ENCODE measurements at places on chromosomes 4 and X.

DNA sequence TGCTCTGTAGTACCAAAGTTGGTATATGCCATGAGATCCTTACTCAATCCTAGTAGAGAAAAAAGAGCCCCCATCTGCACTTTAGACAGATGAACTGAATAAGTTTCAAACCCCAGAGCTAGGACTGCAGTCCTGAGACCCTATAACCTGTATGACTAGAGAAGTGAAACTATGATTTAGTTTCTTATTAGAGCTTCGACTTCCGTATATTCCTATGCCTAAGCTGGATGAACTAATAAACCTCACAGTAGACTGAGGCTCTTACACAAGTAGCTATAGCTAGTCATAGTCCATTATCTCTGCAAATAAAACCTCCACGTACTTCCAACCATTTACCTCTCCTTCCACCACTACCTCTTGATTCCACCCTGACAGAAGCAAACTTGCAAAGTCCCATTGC, 6.3 kb upstream of the OTUD4 start:
- no peak for DNase-seq

- DNase-seq, result no peak
Measured at GRCh38 chrX:17964871-17965270, 103.8 kb upstream of the RAI2 start.

DNA sequence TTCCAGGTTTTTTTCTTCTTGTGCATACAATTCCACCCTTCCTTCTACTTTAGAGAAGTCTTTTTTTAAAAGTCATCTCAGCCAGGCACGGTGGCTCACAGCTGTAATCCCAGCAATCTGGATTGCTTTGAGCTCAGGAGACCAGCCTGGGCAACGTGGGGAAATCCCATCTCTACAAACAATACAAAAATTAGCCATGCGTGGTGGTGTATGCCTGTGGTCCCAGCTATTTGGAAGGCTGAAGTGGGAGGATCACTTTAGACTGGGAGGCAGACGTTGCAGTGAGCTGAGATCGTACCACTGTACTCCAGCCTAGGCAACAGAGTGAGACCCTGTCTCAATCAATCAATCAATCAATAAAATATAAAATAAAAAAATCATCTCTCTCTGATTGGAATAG, 14.8 kb downstream of the ELOVL6 start:
- DNase-seq, result no peak

DNA sequence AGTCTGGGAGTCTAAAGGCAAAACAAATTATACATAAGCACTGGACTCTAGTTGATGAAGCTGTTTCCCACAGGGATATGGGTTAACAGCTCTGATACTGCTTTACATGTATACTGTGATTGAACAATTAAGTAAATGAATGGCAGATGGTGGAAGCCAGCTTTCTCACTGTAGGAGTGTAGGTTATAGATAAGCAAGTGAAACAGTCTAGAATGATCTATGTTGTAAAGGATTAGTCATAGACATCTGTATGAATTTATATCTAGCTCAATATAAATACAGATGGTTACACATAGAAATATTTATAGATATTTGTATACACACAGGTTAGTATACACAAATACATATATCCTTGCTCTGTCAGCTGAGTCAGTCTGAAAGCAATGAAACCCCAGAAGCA, 276.1 kb downstream of the PPARGC1A start:
- no peak for DNase-seq

DNA sequence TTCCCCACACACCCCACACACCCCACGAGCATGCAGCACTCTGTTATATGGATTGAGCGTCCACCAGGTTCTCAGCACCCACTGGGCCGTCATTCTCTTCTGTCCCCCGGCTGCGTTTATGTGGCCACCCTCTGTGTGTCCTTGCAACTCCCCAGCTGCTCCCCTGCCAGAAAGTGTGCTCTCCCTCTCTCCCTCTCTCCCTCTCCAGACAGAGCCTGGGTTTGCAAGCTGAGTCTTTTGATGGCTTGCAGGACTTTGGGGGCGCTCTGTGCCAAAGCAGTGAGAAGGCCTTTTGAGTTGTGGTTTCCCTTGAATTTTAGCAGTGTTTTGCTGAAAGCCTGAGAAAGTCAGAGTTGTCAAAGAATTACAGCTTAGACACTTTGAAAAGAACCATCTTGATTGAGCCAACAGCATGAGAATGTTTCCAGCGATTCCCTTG, 173.5 kb downstream of the DCLK2 start:
- DNase-seq, result no peak

DNA sequence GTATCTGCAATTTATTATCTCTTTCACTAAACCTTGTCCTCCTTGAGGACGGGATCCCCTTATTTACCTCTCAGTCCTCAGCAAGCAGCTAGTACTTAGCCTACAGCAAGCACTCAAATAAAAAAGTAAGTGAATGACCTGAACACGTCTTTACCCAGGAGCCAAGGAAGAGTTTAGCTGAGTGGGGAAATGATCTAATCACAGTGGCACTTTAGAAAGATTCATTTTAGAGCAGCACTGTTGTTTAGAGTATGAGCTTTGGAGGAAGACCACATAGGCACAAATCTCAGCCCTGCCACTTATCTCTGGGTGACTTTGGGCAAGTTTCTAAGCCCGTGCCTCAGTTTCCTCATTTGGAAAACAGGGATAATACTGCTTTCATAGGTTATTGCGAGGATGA, 2.7 kb downstream of the FAM120C start:
- no peak for DNase-seq

GRCh38 chr4:123449362-123449761, 52.8 kb downstream of the SPRY1 start:
- DNase-seq, result no peak

- no peak for DNase-seq
Measured at GRCh38 chrX:25025615-25026014, 9.8 kb upstream of the ARX start.

DNA sequence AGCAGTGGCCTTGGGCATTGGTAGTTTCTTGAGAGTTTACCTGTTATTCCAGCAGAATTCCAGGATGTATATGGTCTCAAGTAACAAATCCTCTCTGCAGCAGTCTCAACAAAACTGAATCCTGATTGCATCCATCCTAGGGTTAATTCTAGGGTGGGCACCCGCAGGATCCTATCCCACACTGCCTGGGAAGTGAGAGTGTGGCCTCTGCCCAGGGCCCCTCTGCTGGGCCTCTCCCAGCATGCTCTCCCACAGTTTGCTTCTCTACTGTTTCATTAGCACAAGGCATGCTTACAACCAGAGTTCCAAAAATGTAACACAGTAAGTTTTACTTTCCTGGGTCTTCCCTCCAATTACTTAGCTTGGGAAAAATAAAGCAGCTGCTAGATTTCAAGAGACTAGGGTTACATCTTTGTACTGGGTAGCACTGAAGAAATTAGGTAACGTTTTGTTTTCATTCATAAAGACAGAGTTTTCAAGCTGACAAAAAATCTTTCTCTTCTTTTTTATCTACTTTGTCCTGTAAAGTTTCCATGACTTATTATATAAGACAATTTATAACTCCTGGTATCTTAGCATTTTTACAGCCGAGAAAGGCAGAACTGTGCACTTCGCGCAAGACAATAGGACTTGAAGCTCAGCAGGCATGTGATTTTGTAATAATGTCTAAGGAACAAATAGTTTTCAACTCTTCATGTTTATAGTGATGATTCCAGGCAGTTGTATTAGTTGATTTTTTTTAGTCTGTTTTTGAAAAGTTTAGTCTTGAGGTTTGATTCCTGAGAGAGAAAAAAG, 131.2 kb upstream of the PCDH18 start:
- no peak for DNase-seq

- no peak for DNase-seq
Measured at GRCh38 chr4:52910115-52910514, 48.0 kb downstream of the RASL11B start.

GRCh38 chrX:110086162-110086915, 83.4 kb downstream of the TMEM164 start:
- DNase-seq, result no peak

GRCh38 chr4:148980782-148981480, 538.7 kb upstream of the NR3C2 start:
- DNase-seq, result no peak

DNA sequence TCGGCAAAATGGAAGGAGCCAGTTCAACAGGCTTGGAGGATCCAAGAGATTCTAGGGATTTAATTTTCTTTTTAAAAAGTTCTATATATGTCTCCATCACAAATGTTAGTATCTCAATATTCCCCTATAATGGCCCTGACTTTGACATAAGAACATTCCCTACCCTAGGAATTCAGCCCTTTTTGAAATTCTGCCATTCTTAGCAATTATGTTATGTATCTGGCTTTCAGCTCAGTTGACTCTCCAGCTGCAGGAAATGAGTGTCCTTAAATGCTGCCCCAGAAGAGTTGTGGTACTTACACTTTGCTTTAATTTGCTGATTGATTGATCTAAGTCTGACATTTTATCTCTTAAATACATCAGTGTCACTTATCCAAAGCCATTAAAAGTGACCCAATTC, 1454.3 kb downstream of the FSTL5 start:
- no peak for DNase-seq

DNA sequence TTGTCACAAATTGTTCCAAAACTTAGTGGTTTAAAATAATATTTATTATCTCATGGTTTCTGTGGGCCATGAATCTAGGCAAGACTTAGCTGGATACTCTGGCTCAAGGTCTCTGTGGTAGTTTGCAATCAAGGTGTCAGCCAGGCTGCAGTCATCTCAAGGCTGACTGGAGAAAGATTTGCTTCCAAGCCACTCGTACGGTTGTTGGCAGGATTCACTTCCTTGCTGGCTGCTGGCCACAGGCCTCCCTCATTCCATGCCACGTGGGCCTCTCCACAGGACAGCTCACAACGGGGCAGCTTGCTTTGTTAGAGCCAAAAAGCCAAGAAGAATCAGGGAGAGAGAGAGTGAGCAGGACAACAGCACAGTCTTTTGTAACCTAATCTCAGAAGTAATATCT, 101.4 kb downstream of the WWC2 start:
- no peak for DNase-seq
